HS-27A (cell line): ENCODE measurements at places on chromosomes 6 and 20.
A peak's percentile ranks its signal among the peaks of the same experiment; 100 is the strongest.

- DNase-seq = no peak
Observed at GRCh38 chr20:32775336-32775991, 13.3 kb downstream of the DNMT3B start.

DNA sequence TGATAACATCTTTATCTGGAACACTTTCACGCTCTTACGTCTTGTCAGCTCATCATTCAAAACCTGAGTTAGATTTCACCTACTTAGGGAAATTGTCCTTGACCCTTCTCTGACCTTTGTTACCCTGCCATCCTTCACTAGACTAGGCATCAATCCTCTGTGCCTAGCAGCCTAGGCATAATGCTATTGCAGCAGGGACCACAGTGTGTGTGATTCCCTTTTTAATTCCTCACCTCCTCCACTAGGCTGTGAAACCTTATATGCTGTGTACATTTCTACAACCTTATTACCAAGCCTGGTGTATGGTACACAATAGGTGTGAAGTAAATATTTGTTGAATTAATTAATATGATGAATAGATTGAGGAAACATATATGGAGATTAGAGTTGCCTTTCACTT is 66.7 kb upstream of the DEFB112 start:
- no peak for DNase-seq

- no peak for DNase-seq
Observed at GRCh38 chr20:38197217-38197616, 32.1 kb upstream of the TGM2 start.

- DNase-seq = no peak
Observed at GRCh38 chr6:43219119-43219518, 10.2 kb downstream of the DNPH1 start.

GRCh38 chr20:1992359-1993110 is 1.3 kb downstream of the PDYN start:
- no peak for DNase-seq

GRCh38 chr6:111606620-111607115 is 990 bp upstream of the TRAF3IP2 start:
- no peak for DNase-seq

- DNase-seq = no peak
Observed at GRCh38 chr6:159307246-159307790, 138.1 kb downstream of the FNDC1 start.

GRCh38 chr20:14313341-14314020 is 23.9 kb downstream of the FLRT3 start:
- no peak for DNase-seq

DNA sequence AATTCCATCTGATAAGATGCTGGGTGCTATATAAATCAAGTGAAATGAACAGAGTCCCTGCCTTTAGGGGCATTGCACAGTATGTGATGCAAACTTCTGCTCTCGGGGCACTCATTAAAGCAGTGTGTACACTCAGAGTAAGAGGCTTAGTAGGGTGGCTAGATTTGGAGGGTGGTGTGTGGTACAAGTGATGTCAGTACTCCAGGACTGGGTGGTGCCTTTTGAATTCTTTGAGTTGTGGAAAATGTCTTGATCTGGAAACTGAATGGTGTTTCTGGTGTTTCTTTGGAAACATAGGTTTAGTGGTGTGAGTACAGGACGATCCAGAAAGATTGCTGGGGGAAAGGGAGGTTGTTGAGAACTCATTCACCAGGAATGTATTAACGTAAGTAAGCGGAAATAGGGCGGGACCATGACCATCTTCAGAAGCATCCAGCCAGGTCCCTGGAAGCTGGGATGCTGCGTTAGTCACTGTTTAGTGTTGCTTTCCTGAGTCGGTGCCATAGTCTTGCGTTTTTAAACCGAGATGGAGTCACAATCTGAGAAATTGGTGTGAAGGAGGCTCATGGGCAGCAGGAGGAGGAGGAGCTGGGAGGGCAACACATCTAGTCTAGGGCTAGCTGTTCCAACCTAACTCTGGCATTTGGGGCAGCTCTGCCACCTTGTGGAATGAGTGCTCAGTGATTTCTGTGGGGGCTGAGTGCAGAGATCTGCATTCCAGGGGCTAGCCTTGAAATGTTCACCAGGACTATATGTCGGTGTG is 70.3 kb downstream of the SCAND1 start:
- peak; percentile 100 for DNase-seq

- no peak for DNase-seq
Observed at GRCh38 chr6:85684133-85684808, 41.6 kb upstream of the SYNCRIP start.

DNA sequence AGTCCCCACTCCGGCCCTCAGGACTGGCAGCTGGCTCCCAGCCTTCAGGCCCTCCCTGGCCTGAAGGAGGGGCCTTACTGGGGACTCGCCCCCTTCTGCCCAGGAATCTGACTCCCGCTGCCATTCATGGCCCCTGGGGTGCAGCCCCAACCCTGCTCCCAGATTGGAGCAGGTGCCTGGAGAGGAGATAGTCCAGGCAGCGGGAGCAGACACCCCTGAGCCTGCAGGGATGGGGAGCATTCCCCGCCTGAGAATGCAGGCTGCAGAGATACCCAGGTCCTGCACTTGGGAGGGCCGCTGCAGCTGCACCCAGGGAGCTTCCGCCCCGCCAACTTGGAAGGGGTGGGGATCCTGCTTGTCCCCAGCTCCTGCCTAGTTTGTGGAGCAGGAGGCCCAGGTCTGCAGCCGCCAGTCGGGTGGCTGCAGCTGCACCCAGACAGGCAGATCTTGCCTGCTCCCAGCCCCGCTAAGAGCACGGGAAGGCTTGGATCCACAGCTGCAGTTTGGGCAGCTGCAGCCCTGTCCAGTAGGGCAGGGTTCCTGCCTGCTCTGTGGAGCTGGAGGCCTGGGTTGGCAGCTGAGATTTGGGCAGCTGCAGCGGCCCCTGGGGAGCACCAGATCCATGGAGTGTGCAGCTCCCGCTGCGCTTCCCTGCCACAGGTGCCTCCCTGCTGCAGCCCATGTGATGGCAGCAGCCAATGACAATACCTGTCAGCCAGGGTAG is 5.2 kb downstream of the GTSF1L start:
- no peak for DNase-seq

GRCh38 chr6:3892603-3893002 is 43.4 kb downstream of the FAM50B start:
- DNase-seq = no peak

DNA sequence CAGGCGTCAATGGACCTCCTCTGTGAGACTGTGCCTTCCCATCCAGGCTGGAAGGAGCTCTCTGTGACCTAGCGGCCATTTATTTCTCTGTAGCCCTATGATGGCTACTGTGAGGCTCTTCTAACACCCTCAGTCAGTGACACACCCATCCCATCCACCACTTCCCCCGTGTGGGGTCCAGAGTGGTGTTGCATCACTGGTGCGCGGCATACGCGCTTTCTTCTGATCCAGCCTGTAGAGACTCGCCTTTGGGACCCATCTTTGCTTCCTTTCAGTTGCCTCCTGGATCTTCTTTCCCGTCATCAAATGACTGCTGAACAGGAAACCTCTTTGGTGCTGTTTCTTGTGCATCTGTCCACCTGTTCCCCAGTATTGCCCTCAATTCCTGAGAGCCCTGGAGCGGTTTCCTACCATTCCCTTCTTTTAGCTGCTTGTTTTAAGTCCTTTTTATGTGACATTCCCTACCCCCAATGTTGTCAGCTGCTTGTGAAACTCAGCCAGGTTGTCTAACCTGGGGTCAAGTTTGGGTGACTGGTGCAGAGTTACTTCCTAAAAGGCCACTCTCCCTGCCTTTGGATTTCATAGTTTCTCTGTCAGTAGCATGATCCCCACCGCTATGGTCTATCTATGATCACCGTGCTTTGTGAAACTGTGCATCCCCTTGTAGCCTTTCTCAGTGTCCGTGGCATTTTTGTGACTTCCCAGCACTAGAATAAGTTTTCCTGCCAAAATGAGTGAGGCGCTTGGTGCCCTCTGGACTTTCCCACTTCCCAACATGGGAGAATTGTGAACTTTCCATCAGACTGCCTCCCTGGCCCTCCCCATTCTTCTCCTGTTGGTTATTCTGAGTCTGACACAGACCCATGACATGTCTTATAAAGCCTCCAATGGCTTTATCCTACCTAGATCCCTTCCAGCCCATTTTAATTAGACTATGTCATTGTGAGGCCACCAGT is 5.7 kb downstream of the PRR3 start:
- DNase-seq = no peak

- no peak for DNase-seq
Observed at GRCh38 chr20:62860391-62860923, 1.2 kb downstream of the TCFL5 start.

GRCh38 chr6:148508401-148509041 is 165.9 kb downstream of the SASH1 start:
- no peak for DNase-seq

GRCh38 chr20:44943828-44944227 is 16.4 kb downstream of the TOMM34 start:
- DNase-seq = no peak

DNA sequence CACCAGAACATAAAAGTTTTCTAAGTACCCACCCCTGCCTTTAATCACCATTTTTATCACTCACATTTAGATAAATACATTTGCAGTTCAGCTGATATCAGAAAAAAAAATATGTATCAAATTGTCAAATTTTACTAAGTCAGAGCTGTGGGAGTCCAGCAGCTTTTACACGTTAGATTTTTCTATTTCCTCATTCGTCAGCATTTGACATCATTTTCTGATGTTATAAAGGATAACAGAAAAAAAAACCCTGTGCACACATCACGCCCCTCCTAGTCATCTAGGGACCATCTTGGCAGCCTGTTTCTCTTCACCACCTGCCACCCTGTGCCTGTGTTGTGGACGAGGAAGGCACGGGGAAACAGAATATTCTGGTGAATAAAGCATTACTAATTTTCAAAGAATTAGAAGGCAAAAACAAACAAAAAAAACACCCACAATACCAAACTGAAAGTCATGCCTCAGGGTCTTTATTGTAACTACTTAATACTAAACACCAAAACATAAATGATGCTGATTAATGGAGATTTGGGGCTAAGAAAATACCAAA is 12.4 kb downstream of the B4GALT5 start:
- no peak for DNase-seq

- no peak for DNase-seq
Observed at GRCh38 chr6:123997223-123997622, 193.6 kb downstream of the NKAIN2 start.

- DNase-seq = no peak
Observed at GRCh38 chr6:30405934-30406333, 61.0 kb downstream of the RPP21 start.

DNA sequence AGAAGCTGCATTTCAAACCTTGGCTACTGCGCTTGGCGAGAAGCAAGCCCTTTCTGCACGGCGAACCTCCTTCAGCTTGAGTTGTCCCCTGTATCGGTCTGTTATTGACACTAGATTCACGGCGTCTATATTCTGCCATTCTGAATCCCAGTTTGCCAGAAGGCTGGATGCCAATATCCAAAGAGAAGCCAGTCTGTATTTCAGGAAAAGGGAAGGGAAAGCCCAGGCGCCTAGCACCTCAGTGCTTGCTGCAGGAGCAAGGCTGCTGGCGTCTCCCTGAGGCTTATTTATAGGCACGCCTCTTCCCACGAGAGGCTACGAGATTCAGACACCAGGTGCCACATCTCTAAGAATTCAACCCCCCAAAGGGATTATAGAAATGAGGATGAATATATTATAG is 89.6 kb upstream of the CDH4 start:
- DNase-seq = no peak

- no peak for DNase-seq
Observed at GRCh38 chr6:38487423-38487822, 152.3 kb downstream of the BTBD9 start.

GRCh38 chr6:77880501-77880900 is 227.7 kb downstream of the MEI4 start:
- peak; percentile 33 for DNase-seq

DNA sequence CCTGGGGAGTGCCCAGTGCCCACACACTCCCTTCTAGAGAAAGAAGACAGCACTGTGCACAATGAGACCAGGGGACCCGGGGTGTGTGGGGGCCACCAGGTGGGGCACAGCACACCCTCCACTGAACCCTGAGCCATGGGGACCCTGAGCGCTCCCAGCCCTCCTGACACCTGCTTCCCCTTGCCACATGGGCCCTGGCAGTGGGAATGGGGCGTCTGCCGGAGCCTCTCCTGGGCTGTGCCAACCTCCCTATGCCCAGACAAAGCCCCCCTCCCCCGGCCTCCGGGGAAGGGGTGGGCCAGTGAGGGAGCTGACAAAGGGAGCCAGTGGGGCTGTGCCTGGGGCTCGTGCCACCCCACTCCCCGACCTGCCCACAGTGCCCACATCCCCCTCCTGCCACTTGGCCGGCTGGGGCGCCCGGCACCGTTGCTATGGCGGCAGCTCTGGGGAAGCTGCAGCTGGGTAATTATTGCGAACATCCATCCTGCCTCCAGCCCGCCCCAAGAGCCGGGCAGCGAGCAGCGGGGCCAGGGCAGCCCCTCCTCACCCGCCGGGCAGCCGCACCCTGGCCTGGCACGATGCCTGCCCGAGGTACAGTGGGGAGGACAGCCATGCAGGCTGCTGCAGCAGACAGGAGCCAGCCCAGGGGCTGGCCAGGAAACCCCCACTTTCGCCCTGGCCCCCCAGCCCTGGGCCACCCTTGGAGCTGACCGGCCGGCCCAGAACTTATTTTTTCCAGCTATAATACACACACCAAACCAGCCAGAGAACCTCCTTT is 41.9 kb upstream of the NOL4L start:
- DNase-seq = no peak

- DNase-seq = no peak
Observed at GRCh38 chr6:18036781-18037180, 49.3 kb upstream of the KIF13A start.

GRCh38 chr6:45951321-45952167 is 64.1 kb downstream of the CLIC5 start:
- no peak for DNase-seq

DNA sequence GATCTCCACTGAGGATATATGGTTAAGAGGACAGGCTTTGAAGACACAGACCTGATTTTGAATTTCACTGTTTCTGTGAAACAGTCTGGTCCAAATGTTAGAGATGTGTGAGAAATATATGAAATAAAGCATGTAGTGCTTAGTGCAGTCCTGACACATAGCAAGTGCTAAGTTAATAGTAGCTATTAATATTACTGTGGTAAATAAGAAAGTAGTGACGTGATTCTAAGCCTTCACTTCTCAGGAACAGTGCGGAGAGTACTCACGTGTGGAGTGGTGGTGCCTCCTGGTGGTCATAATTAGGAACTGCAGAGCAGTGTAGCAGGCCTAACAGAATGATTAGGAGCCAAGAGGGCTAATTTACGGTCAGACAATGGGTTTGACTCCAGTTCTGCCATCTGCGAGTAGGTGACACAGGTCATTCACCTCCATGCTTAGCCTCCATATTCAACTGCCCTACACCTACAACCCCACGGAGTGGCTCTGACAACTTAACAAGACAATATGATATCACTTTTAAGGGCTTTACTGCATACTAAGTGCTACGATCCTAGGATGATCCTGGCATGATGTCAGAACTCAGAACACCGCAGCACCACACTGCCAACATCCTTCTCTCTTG is 106.2 kb downstream of the JPH2 start:
- DNase-seq = peak; percentile 64

GRCh38 chr6:73746787-73747186 is 50.8 kb downstream of the CD109 start:
- DNase-seq = no peak

GRCh38 chr6:169965239-169965638 is 213.8 kb downstream of the ERMARD start:
- DNase-seq = no peak

GRCh38 chr6:45677381-45678284 is 299.9 kb upstream of the SUPT3H start:
- DNase-seq = no peak

- DNase-seq = no peak
Observed at GRCh38 chr20:51396365-51396909, 146.1 kb downstream of the NFATC2 start.
